Right lung (tissue), 10 donors: ENCODE measurements at places on chromosomes 7 and 10.

DNA sequence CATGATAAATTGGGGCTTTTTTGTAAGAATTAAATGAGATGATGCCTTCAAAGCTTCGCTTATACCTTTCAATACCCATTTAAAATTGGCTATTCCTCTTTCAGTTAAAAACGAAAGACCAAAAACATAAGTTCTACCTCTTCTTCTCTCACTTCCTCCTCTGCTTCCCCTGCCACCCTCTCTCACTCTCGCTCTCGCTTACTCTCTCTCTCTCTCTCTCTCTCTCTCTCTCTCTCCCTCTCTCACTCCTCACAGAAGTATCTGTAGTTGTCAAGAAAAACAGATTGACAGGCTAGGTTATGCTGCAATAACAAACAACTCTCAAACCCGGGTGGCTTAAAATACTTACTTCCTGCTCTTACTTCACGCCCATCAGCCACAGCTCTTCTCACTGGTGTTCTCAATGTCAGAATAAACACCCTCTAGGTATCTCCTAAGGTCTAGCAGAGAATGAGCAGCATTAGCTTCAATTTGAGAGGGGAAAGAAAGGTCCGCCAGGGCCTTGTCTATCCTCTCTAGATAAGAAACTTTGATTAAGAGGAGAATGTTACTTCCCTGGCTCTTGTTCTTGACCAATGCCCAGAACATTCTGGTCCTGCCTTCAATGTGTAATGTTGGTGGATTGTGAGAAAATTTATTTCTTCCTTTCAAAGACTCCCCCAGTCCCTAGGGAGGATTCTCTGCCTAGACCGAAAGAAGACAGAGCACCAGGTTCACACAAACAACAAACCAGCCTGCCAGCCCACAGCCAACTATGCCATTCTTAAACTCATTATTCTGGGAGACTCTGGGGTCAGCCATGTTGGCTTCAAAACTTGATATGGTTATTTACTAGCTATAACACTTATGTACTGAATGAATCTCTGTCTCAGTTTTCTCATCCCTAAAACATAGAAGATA lies 1028.7 kb downstream of the XPNPEP1 start:
- no peak for DNase-seq

- no peak for DNase-seq
These were observed 435.8 kb downstream of the DNAJB6 start for GRCh38 chr7:157772486-157773130.

- no peak for DNase-seq
These were observed 222.0 kb upstream of the ZMIZ1 start for GRCh38 chr10:78846760-78847159.

DNA sequence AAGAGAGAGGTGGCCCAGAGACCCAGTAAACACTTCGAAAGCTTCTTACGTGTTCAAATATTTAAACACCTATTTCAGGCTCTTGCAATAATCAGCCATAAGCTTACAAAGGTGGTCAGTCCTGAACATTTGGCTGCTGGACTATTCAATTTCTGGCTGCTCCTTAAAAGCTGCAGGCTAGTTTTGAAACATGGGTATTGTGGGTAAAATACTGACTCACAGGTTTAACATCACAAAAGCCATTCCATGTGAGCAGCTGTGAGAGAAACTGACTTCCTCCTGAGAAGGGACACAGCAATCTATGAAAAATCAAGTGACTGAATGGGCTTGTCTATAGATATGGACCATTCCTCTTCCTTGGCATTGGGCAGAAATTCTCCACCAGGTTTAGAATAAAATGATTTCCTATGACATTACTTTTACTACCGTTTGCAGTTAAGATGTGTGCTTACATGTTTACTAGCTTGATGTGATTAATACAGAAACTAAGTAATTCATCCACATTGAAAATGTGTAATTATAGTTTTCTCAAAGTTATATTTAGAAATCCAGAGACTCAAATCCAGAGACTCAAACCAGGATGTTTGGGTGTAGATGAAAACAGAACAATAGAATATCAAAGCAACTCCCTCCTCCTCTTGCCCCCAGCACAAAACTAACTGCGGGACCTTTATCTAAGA lies 252.3 kb downstream of the GATA3 start:
- DNase-seq: no peak

GRCh38 chr7:42692621-42693020 lies 219.2 kb downstream of the C7orf25 start:
- DNase-seq: no peak

- no peak for DNase-seq
These were observed 353.1 kb downstream of the GPR37 start for GRCh38 chr7:124412531-124412930.

- DNase-seq: no peak
These were observed 458.5 kb downstream of the TFEC start for GRCh38 chr7:115572111-115572510.

DNA sequence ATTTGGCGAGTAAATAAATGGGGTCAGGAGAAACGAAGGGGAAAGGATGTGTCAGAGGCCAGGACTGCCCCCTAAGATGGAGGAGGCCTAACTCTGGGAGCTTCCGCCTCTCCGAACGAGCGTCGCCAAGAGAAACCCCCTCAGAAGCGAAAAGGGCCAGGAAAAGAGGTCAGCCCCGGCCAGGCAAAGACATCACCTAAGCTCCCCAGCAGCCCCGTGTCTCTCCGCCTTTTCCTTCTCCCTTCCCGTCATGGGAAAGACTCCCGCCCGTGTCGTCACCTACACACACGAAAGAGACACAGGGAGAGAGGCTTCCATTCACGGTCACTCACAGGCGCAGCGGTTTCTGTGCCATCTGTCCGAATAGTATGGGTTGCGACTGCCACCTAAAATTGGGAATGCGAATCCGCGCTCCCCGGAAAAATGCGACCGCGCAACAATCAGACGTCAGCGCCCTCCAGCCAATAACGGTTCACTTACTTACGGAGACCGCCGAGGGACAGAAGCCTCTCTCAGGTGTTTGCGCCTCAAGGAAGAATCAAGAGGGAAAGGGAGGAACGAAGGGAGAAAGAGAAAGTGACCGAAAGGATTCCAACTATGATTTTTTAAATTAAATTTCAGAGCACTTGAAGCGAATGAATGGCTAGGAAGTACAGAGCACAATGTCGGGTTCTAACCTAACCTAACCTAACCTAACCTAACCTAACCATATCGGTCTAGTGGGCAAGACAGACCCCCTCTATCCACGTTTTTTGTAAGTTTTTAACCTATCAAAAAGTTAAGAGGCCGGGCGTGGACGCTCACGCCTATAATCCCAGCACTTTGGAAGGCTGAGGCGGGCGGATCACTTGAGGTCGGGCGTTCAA lies at the start of gene CWF19L1:
CWF19L1 (minus strand) TSS at position 400 of the 866 bp plus-strand sequence; CDS start at position 355, 45 bp downstream.
- peak; percentile 84 for DNase-seq

GRCh38 chr10:70462349-70462984 lies 16.1 kb upstream of the PALD1 start:
- no peak for DNase-seq

GRCh38 chr7:126016722-126017121 lies 1087.1 kb upstream of the POT1 start:
- no peak for DNase-seq

- DNase-seq: peak; percentile 36
These were observed 748.4 kb upstream of the PHF14 start for GRCh38 chr7:10225275-10225674.

GRCh38 chr7:136142583-136142982 lies 165.4 kb upstream of the MTPN start:
- no peak for DNase-seq

- peak; percentile 88 for DNase-seq
These were observed 967 bp upstream of the GLI3 start for GRCh38 chr7:42237811-42238541.

- peak; percentile 41 for DNase-seq
These were observed 140.9 kb upstream of the NRBF2 start for GRCh38 chr10:62992145-62992721.

- no peak for DNase-seq
These were observed 6.5 kb downstream of the AGFG2 start for GRCh38 chr7:100545360-100546128.

GRCh38 chr10:70540089-70540788 lies 61.7 kb downstream of the PALD1 start:
- no peak for DNase-seq

- DNase-seq: no peak
These were observed 3.2 kb downstream of the GLI3 start for GRCh38 chr7:42233695-42234331.

- no peak for DNase-seq
These were observed 206.2 kb downstream of the ZNF365 start for GRCh38 chr10:62580396-62580795.

GRCh38 chr10:59901470-59901869 lies 4.9 kb downstream of the CCDC6 start:
- no peak for DNase-seq
